Spleen (tissue), 13 donors: ENCODE measurements at places on chromosomes 12 and 14.
A peak's percentile ranks its signal among the peaks of the same experiment; 100 is the strongest.

GRCh38 chr14:71203306-71203705 is 296.0 kb downstream of the PCNX1 start:
- no peaks in the 10 kb centered on the region for H3K4me1 ChIP-seq
- no peaks in the 10 kb centered on the region for H3K27me3 ChIP-seq
- no peak for DNase-seq
- no peaks in the 10 kb centered on the region for H3K36me3 ChIP-seq
- no peak overlapping the region for H3K4me3 ChIP-seq

DNA sequence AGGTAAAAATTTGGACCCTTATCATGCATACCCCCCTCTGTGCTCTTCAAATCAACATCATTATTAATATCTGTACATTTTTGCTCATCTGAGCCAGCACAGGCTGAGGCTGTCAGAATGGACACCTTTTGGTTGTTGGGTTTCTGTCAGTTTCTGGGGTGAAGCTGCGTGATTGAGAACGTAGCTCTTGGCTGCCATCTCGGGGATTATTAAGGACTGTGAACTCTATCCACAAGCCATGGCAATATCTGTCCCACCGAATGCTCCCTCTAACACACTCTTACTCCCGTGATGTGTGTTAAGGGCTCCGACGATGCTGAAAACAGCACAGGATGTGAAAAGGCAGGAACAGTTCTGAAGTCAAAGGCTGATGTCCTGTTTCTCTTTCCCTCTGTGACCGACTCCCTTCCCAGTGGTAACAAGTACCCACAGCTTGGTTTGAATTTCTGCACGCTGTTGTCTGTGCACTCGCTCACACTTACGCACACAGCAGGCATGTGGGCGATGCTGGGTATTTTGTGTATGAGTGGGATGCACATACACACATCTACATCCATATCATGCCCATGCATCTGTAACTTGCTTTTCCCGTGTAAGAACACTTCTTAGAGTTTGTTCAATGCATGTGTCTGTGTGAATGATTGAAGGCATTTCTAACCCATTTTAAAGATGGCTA is 405.6 kb downstream of the TMEM121 start:
- H3K27ac ChIP-seq, result no peak overlapping the region
- no peaks in the 10 kb centered on the region for H3K36me3 ChIP-seq
- no peaks in the 10 kb centered on the region for H3K4me1 ChIP-seq
- H3K4me3 ChIP-seq, result no peak overlapping the region

DNA sequence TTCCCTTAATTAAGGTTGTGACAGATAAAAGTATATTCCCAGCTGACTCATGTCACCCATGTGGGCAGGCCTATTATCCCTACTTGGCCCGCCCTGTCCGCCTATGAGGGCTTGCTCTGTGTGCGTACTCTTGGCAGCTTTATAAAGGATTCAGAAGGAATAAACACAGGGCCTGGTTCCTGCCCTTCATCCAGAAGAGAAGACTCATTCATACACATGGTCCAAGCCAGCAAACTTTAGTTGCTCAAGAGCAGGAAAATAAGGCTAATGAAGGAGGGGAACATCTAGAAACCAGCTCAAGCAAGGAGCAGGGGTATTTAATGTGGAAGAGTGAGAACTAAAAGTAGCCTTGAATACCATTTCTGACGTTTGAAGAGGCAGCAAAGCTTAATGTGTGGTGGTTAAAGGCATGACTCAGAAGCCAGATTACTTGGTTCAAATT is 141.9 kb downstream of the CRADD start:
- H3K27me3 ChIP-seq, result no peaks in the 10 kb centered on the region
- no peak overlapping the region for H3K4me3 ChIP-seq
- no peak for DNase-seq
- H3K27ac ChIP-seq, result peak overlapping the region; percentile 54

DNA sequence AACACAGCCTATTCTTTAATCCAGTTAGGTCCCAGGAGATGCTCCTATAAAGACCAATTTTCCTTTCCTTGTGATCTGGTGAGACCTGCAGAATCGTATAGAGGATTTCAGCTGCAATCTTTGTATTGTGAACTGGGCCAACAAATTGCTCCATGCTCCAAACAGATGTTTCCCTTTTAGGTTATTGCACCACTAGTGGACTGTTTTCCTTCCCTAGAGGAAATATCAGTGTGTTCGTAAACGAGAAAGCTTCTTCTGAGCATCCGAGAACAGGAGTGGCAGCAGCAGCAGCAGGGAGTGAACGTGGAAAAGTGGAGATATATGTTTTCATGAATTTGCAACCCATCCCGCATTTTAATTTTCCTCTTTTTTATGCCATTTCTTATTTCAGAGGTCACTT is 344.1 kb upstream of the PDE3A start:
- no peak for DNase-seq
- no peak overlapping the region for H3K4me3 ChIP-seq
- no peaks in the 10 kb centered on the region for H3K36me3 ChIP-seq
- no peak overlapping the region for H3K27ac ChIP-seq

GRCh38 chr14:20436363-20436755 is 393 bp upstream of the KLHL33 start:
- no peaks in the 10 kb centered on the region for H3K27me3 ChIP-seq
- H3K36me3 ChIP-seq, result no peaks in the 10 kb centered on the region
- no peak overlapping the region for H3K27ac ChIP-seq
- no peak overlapping the region for H3K4me3 ChIP-seq
- DNase-seq, result no peak
- peaks cover 27% of the 10 kb centered on the region for H3K4me1 ChIP-seq
